Psoas muscle (tissue), 8 donors: ENCODE measurements at places on chromosomes 12 and 14. TPM values are rescaled to one million over a fixed set of nuclear protein-coding genes. Genes with fewer than 3 reads are reported as not detected.

DNA sequence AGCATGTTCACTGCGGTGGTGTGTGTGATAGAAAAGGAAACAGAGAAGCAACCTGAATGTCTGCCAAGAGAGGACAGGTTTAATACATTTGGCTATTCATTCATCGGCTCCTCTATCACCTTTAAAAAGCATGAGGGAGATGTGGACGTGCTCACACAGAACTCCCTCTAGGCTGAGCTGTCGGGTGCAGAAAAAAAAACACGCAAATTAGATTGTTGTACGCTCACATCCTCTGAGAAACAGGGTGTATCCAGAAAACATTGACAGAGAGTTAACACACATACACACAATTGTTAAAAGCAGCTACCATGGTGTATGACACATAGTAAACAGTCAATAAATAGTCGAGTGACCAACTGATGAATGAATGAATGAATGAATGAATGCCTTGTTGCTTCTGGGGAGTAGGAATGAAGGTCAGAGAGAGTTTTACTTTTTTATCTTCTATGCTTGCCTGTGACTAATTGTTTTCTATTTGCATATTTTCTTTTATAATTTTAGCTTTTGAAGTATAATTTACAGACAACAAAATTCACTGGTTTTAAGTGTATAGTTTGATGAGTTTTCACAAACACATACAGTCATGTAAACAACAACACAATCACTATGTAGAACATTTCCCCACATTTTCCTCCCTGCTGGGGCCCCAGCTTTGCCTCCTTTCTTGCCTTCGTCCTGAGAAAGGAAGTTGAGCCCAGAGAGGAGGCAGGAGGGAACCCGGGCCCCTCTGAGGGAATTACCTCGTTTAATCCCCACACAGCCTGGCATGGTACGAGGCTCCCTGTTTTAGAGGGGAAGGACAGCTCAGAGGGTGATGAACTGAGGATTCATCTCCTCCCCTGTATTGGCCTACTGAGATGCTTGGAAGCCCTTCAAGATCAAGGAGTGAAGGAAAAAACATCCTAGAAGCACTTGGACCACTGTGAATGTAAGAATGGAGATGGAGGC, 19.7 kb upstream of the FAM222A start:
- no peaks in the 10 kb centered on the region for H3K27me3 ChIP-seq
- peaks cover 20% of the 10 kb centered on the region for H3K4me1 ChIP-seq
- no peak overlapping the region for H3K27ac ChIP-seq
- H3K4me3 ChIP-seq: no peak overlapping the region
- no peak for DNase-seq

The ACTR6 gene
- 11.5 TPM for polyA plus RNA-seq

The STXBP6 gene
- polyA plus RNA-seq: 2.2 TPM

The SPRYD3 gene
- polyA plus RNA-seq: 34.2 TPM

- H3K27me3 ChIP-seq: no peaks in the 10 kb centered on the region
- DNase-seq: peak; percentile 2
- no peak overlapping the region for H3K27ac ChIP-seq
- no peaks in the 10 kb centered on the region for H3K36me3 ChIP-seq
These were observed 2.9 kb downstream of the BEGAIN start for GRCh38 chr14:100584056-100585031.

GRCh38 chr12:20578142-20578541, 117.0 kb upstream of the SLCO1C1 start:
- no peaks in the 10 kb centered on the region for H3K36me3 ChIP-seq
- H3K27ac ChIP-seq: no peak overlapping the region
- H3K4me1 ChIP-seq: no peaks in the 10 kb centered on the region
- no peak for DNase-seq
- H3K27me3 ChIP-seq: no peaks in the 10 kb centered on the region

The STRAP gene
- 205 TPM for polyA plus RNA-seq

- no peaks in the 10 kb centered on the region for H3K27me3 ChIP-seq
- no peak overlapping the region for H3K4me3 ChIP-seq
- H3K4me1 ChIP-seq: no peaks in the 10 kb centered on the region
- DNase-seq: no peak
These were observed 126.4 kb downstream of the DUSP6 start for GRCh38 chr12:89225808-89226411.

The TMEM117 gene
- polyA plus RNA-seq: 1.9 TPM

The MORN3 gene
- 0.12 TPM for polyA plus RNA-seq

The LGR5 gene
- 8.7 TPM for polyA plus RNA-seq

DNA sequence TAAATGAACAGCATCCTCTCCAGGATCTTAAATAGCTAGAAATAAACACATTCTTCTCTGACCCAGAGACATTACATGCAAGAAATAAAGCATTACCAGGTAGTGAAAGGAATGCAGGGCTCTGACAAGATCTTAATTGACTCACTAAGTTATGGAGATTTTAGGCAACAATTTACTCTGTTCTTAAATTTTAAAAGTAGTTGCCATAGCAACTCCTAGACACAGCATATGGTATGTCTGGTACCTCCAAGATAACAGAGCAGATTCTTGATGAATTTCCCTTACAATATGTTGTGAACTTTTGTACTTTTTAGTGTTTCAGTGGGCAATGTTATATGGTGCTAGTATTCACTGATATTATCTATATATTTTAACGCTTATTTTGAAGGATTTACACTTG, 76.7 kb upstream of the G2E3 start:
- no peaks in the 10 kb centered on the region for H3K4me1 ChIP-seq
- no peak for DNase-seq
- H3K4me3 ChIP-seq: no peak overlapping the region

The LRRC10 gene
- not detected for polyA plus RNA-seq

DNA sequence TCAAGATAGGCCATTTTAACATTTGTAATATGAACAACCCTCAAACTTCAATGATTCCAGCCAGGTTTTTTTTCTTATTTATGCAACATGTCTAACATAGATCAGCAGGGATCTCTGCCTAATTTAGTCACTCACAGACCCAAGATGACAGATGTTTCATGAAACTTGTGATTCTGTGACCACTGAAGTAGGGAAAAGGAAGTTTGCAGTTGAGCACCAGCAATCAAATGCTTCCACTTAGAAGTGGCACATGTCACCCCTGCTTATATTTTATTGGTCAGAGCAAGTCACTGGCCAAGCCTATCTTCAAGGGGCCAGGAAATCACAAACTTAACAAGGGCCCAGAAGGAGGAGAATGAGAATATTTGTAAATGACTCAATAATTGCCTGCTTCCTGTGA, 150.6 kb downstream of the BCAT1 start:
- no peaks in the 10 kb centered on the region for H3K4me1 ChIP-seq
- no peak overlapping the region for H3K4me3 ChIP-seq
- no peaks in the 10 kb centered on the region for H3K27me3 ChIP-seq
- DNase-seq: no peak

The PLEK2 gene
- polyA plus RNA-seq: not detected

GRCh38 chr14:105761842-105762241, 235.5 kb downstream of the TMEM121 start:
- no peak for DNase-seq
- no peaks in the 10 kb centered on the region for H3K36me3 ChIP-seq
- no peaks in the 10 kb centered on the region for H3K27me3 ChIP-seq
- no peak overlapping the region for H3K4me3 ChIP-seq
- H3K27ac ChIP-seq: no peak overlapping the region

DNA sequence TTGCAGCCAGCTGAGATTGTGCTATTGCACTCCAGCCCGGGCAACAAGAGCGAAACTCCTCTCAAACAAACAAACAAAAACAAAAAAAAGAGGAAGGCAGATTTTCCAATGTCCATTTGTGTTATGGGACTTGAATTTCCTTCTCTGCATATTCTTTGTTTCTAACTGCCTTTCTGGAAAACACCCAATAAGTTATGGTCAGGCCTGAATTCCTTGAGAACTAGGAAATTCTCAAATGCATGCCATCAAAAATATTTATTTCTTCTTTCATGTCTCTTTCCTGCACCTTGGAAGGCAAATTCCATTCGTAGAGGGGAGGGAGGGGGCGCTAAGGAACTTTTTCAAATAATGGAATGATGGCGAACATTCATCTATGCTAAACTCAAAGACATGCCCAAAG, 117.6 kb upstream of the TMCC3 start:
- H3K4me1 ChIP-seq: no peaks in the 10 kb centered on the region
- no peak overlapping the region for H3K4me3 ChIP-seq
- H3K27me3 ChIP-seq: no peaks in the 10 kb centered on the region
- H3K27ac ChIP-seq: no peak overlapping the region

GRCh38 chr14:65819569-65819968, 407.0 kb downstream of the FUT8 start:
- no peak overlapping the region for H3K4me3 ChIP-seq
- H3K27ac ChIP-seq: no peak overlapping the region
- H3K36me3 ChIP-seq: no peaks in the 10 kb centered on the region
- no peaks in the 10 kb centered on the region for H3K27me3 ChIP-seq
- no peak for DNase-seq
- H3K4me1 ChIP-seq: no peaks in the 10 kb centered on the region

DNA sequence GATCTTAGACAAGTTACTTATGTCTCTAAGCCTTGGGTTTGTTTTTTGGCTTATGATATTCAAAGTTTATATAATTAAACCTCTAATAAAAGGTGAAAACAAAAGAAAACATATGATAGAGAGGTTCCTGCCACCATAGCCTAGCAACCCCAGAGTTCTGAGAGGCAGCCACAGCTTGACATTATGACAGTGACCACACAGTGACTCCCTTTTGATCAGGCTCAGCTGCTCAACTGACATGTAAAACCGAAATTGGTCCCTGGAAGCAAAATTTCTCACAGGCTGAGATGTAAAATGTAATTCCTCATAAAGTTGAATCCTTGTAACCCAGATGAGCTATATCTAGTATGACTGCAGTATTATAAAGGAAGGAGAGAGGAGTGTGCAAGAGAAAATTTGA, 108.5 kb downstream of the GCH1 start:
- H3K36me3 ChIP-seq: peaks cover 25% of the 10 kb centered on the region
- H3K4me1 ChIP-seq: no peaks in the 10 kb centered on the region
- no peak overlapping the region for H3K27ac ChIP-seq
- H3K27me3 ChIP-seq: no peaks in the 10 kb centered on the region

GRCh38 chr14:100577986-100578431, 9.2 kb downstream of the BEGAIN start:
- H3K4me1 ChIP-seq: no peaks in the 10 kb centered on the region
- H3K27me3 ChIP-seq: peaks cover 12% of the 10 kb centered on the region
- DNase-seq: peak; percentile 33
- no peaks in the 10 kb centered on the region for H3K36me3 ChIP-seq
- no peak overlapping the region for H3K4me3 ChIP-seq
- no peak overlapping the region for H3K27ac ChIP-seq

- peak overlapping the region; percentile 89 for H3K27ac ChIP-seq
- no peaks in the 10 kb centered on the region for H3K27me3 ChIP-seq
- no peak for DNase-seq
- peaks cover 41% of the 10 kb centered on the region for H3K4me1 ChIP-seq
- peaks cover 44% of the 10 kb centered on the region for H3K36me3 ChIP-seq
These were observed 605 bp downstream of the ANKRD52 start for GRCh38 chr12:56257491-56258067.

GRCh38 chr12:104121001-104121400, 17.0 kb downstream of the NFYB start:
- H3K4me1 ChIP-seq: no peaks in the 10 kb centered on the region
- H3K4me3 ChIP-seq: no peak overlapping the region
- no peaks in the 10 kb centered on the region for H3K27me3 ChIP-seq
- DNase-seq: no peak
- H3K27ac ChIP-seq: no peak overlapping the region
- peaks cover 89% of the 10 kb centered on the region for H3K36me3 ChIP-seq

DNA sequence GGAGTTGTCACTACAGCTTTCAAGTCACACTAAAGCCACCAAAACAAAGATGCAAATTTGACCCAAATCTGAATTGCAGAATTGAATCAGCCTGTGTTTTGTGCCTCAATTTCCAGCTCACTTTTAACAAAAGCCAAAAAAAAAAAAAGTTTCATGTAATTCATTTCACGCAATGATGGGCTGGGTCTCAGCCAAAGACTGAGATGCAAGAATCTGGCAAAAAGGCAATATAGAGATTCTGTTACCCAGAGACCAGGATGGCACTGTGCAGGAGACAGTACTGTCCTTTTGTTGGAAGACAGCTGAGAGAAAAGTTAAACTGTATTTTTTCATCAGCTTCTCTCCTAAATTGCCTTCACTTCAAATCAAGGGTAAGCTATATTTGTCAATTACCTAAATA, 205.7 kb upstream of the NPAS3 start:
- H3K4me3 ChIP-seq: no peak overlapping the region
- no peak for DNase-seq
- no peaks in the 10 kb centered on the region for H3K36me3 ChIP-seq

The PLD4 gene
- polyA plus RNA-seq: not detected

GRCh38 chr12:128843538-128843937, 9.7 kb upstream of the GLT1D1 start:
- H3K27me3 ChIP-seq: no peaks in the 10 kb centered on the region
- no peak overlapping the region for H3K4me3 ChIP-seq
- DNase-seq: no peak

- no peak overlapping the region for H3K27ac ChIP-seq
- no peak overlapping the region for H3K4me3 ChIP-seq
- H3K27me3 ChIP-seq: no peaks in the 10 kb centered on the region
- H3K4me1 ChIP-seq: no peaks in the 10 kb centered on the region
- H3K36me3 ChIP-seq: no peaks in the 10 kb centered on the region
- DNase-seq: no peak
These were observed 10.0 kb downstream of the TUBA1B start for GRCh38 chr12:49121047-49121696.

The CCDC38 gene
- not detected for polyA plus RNA-seq

The NOXRED1 gene
- polyA plus RNA-seq: 0.13 TPM

GRCh38 chr12:27333403-27334009, 870 bp downstream of the BMAL2 start:
- peak; percentile 58 for DNase-seq
- no peaks in the 10 kb centered on the region for H3K36me3 ChIP-seq
- peak overlapping the region; percentile 73 for H3K4me3 ChIP-seq
- peaks cover 4% of the 10 kb centered on the region for H3K4me1 ChIP-seq

DNA sequence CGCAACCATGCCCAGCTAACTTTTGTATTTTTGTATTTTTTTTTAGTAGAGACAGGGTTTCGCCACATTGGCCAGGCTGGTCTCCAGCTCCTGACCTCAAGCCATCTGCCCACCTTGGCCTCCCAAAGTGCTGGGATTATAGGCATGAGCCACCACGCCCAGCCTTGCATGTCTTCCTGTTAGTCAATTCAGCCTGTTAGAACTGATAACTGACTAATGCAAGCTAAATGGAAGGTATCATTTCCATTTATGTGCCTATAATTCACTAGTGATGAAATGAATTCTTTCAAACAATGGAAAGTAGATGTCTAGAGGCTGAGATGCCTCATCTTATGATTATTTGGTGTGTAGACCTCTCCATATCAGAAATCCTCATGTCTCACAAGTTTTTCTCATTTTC, 37.3 kb upstream of the DIP2B start:
- H3K4me1 ChIP-seq: no peaks in the 10 kb centered on the region
- no peaks in the 10 kb centered on the region for H3K27me3 ChIP-seq

DNA sequence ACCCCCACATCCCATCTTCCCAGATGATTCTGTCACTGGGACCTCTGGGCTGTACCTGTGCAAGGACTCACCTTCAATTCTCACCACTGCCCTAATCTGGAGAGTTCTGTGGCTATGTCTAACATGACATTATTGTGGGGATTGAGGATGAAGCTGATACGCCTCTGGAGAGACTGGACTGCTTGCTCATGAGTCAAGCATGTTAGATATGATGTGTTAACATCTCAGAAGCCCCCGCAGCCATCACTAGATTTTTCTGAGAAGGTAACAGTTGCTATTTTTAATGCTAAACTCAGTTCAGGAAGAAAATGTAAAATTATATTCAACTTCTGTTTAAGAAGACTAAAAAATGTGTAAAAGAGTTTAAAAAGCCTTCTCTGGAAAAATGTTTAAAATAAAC, 25.7 kb downstream of the JKAMP start:
- no peaks in the 10 kb centered on the region for H3K4me1 ChIP-seq
- DNase-seq: no peak
- H3K27me3 ChIP-seq: no peaks in the 10 kb centered on the region
- no peak overlapping the region for H3K27ac ChIP-seq

- no peaks in the 10 kb centered on the region for H3K4me1 ChIP-seq
- peaks cover 5% of the 10 kb centered on the region for H3K27me3 ChIP-seq
- DNase-seq: no peak
- no peak overlapping the region for H3K27ac ChIP-seq
These were observed 113.0 kb downstream of the GLT1D1 start for GRCh38 chr12:128966203-128966810.

The KRT83 gene
- polyA plus RNA-seq: not detected
